ENCODE measurements at places on chromosomes 6 and 20.

DNA sequence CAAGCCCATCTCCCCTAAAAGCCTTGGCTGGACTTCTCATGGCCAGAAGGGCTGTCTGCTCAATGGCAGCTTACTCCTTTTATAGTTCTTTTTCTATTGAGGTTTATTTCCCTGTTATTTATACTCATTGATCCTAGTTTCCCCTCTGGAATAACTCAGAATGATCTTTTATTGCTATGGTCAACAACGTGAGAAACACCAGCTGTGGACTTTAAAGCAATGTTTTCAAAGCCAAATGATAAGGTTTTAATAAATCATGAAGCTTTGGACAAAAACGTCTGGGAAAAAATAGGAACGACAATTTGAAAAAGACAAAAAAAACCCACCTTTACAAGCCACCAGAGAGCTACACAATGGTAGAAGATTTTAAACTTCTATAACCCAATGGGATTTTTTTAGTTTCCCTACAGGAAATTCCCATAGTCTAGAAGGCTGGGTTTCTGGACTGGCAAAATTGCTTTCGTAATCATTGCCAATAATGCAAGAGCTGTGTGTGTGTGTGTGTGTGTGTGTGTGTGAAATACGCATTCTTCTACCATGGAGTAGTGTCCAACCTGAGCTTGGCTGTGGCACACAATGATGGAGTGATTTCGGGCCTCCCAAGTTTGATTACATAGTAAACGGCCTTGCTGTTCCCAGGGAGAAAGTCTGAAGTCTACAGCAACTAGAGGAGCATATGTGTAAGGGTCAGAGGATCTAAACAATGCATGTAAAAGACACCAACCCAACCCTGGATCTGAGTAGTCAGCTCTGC lies 396.0 kb downstream of the SYNE1 start:
- no peak for DNase-seq

GRCh38 chr20:32004963-32005362 lies 5.3 kb upstream of the CCM2L start:
- no peak for DNase-seq

DNA sequence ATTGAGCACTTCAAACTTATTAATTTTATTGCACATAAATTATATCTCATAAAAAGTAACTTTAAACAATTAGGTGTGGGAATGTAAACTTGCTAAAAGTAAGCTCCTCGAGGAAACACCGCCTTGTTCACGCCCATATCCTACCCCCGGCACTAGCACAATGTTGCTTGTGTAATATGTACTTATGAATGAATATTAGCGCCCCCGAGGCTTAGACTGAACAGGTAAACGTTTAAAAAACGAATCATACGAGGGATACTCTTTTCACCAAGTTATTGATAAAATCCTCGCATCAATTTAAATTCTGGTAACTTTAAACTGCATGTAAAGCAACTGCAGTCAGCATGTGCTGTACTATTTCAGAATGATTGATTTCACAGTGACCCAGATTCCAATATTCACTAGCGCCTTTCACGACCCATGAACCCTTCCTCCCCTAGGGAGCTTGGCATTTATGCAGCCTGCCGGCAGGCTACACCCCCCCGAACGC lies 637 bp downstream of the TFB1M start:
- no peak for DNase-seq

- no peak for DNase-seq
Observed at GRCh38 chr20:17024513-17025119, 202.2 kb upstream of the PCSK2 start.

DNA sequence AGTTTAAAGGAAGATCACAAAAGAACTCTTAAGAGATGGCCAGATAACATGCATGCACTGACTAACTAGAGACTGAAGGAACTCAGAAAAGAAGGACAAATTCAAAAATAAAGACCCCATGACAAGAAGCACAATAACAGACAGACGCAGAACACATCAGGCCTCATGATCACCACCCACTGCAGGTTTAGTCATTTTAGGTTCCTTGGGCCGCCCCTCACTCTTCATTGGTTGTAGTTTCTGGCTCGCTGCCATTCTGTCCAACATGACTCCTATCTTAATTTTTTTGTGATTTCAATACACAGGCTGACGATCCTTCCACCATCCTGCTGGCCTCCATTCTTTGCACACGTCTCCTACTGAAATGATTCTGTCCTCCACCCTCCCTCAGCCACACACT lies 21.6 kb downstream of the STX7 start:
- no peak for DNase-seq

DNA sequence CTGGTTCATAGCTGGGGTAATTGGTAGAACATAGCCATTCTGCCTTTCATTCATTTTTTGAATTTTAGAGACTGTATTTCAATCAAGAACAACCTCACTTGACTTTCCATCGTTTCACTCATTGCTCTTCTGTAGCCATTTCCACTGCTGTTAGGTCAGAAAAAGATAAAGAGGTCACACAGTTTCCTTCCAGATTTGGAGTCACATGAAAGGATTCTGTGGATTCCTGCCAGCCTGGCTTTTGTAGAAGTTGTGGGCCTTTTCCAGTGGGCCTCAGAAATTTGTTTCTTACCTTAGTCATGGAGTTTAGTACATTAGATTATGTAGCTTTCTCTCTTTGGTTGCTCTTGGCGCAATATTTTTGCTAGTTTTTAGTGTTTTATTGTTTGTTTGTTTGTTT lies 157.8 kb downstream of the SASH1 start:
- no peak for DNase-seq

- DNase-seq = no peak
Observed at GRCh38 chr6:144307880-144308279, 22.7 kb downstream of the UTRN start.

DNA sequence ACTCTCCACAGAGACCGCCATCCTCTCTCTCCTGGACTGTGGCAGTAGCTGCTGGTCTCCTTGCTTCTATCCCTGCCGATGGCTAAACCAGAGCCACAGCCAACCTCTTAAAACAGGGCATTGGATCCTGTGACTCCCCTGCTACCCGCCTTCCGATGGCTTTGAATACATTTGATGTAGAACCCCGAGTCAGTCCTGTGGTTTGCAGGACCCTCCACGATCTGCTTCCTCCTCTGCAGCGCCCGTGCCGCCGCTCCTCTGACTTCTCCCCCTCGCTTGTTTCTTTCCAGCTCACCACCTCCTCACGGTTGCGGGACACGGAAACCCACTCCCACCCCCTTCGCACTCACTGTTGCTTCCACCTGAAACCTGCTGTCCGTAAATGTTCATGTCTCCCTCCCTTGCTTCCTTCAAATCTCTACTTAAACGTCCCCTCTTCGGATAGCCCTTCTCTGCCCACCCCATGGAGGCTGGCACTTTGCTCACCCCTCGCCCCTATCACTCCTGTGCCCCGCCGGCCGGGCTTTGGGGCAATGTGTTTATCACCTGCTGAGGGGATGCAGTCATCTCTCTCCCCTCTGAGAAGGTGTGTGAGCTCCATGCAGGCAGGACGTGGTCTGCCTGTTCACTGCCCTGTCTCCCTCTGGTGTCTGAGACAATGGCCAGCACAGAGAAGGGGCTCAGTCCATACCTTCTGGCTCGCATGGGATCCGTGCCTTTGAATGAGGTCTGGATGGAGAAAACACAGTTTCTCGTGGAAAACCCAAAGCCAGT lies 67.8 kb downstream of the GFOD1 start:
- DNase-seq = no peak
